ENCODE measurements at places on chromosomes 13 and 19.

GRCh38 chr19:54430306-54431254, 15.3 kb downstream of the TTYH1 start:
- DNase-seq, result no peak

GRCh38 chr19:5078666-5079065, 109.8 kb downstream of the KDM4B start:
- DNase-seq, result no peak

DNA sequence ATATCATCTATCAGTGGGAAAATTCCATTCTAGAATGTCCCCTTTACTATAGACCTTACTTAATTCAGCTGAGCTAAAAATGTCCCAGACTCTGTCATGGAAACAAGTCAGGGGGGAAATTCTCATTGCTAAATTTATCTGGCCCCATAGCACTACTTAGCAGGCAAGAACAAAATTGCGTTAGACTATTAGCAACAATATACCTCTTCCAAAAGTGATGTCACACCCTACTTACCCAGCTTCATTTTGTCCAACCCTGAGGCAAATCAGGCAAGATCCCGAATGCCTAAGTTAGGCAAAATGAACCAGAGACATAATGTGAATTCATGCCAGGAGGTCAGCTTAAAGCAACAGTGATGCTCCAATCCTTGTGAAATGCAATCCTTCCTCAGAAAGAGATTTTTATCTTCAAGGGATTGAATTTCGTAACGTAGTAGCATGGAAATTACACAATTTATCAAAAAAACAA, 93.7 kb downstream of the FRY start:
- peak; percentile 46 for DNase-seq

DNA sequence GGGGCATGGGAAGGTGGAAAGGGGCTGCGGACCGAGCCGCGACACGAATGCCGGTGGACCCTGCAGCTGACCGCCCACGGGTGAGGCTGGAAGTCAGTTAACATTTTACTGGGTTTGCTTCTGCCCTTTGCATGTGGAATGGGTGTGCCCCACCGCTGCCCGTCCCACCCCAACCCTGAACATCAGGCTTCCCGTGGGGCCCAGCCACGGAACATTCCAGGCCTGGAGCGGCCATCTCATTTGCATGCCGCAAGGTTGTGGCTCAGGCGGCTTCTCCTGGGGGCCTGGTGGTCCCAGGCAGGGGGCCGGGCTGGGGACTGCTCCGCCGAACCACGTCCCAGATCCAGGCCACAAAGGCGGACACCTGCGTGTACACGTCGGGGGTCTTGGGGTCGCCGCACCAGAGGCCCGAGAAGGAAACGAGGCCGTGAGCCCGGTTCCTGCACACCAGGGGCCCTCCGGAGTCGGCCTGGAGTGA, 9.3 kb downstream of the FSTL3 start:
- no peak for DNase-seq

DNA sequence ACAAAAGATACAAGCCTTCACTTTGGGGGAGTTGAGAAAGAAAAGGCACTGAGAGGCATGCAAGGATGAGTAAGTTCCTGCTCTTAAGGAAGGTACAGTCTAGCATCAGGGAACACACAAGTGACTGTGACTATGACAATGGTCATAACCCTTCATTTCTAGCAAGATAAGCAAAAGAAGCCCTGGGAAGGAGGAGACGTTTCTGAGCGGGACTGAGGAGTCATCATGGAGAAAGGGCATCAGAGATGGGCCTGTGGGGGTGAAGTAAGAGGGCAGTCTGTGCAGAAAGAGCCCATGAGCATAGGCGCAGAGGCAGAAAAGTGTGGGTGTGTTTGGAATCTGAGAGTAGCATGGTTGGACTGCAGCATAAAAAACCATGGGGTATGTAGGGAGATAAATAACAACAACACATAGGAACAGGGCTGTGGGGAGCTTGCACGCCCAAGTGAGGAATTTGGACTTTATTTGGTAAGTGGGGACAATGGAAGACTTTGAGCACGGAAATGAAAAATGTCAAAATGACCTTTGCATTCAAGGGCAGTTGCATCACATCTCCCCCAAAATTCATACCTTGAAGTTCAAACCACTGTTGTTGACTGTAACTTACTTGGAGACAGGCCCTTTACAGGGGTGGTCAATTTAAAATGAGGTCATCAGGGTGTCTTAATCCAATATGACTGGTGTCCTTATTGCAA, 86.7 kb downstream of the MBNL2 start:
- no peak for DNase-seq

- DNase-seq, result peak; percentile 90
These were observed at the start of gene IZUMO1 for GRCh38 chr19:48746738-48747575. Gene IZUMO1 (minus strand): TSS chr19:48746909. CDS start chr19:48745859, 1,050 bp downstream.

DNA sequence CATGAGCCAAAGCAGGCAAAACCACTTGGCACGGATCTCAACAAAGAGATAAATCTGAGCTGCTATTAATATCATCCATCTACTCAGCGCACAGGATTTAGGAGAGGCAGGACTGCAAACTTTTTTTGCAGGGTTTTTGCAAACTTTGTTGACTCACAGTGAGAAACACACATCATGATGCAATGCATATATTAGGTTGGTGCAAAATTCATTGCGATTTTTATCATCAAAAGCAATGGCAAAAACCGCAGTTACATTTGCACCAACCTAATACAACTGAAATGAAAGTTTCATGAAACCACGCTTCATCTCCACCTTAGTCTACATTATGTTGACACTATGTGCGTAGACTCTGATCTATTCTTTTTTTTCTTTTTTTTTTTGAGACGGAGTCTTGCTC, 4.5 kb upstream of the NOVA2 start:
- no peak for DNase-seq

DNA sequence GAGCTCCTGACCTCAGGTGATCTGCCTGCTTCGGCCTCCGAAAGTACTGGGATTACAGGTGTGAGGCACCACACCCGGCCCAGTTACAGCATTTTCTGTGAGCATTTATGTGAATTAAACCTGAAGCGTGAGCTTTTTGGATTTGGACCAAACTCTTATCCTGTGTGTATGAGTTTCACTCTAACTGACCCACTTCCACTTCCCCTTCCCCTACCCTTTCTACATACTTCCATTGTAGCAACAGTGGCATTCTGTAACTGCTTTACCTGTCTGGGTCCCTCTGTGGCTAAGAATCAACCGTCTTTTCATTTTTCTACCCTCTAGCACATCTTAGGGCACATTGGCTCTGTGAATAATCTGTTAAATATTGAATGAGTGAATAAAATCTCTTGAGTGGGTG, 16.2 kb downstream of the FRY start:
- no peak for DNase-seq

DNA sequence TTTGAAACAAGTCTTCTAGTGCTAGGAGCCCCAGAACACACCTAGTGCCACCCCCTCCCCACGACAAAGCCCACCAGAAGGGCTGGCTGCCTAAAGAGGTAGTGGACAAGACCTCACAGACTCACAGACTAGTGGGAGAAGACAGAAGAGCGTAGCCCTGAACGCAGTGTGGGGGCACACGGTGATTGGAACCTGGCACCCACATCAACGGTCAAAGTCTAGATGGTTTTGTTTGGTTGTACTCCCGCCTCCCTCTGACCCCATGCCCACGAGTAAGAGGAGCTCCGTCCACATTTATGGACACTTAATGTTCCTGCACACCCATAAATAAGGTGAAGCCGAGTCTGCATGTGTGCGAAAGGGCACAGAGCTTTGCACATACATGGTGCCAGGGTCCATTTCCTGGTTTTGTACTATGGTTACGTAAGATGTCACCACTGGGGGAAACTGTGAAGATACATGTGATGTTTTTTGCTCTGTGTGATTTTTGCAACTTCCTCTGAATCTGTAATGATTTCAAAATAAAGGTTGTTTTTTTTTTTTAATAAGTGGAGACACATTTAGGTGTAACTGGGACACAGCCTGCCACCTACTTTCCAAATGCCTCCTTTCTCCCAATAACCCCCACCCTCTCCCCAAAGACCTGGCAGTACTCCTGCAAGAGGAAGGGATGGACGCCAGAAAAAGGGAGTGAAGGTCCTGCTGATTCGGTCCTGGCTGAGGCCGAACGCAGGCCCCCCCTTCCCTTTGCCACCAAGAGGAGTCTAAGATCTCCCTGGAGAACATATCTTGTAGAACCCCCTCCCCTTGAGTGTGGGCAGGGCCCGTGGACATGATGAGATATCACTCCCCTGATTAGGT, 72.8 kb downstream of the GNG7 start:
- DNase-seq, result no peak

- no peak for DNase-seq
These were observed 6.5 kb upstream of the KCTD4 start for GRCh38 chr13:45207319-45207718.

- no peak for DNase-seq
These were observed 4.4 kb downstream of the ZIC2 start for GRCh38 chr13:99985886-99986527.

DNA sequence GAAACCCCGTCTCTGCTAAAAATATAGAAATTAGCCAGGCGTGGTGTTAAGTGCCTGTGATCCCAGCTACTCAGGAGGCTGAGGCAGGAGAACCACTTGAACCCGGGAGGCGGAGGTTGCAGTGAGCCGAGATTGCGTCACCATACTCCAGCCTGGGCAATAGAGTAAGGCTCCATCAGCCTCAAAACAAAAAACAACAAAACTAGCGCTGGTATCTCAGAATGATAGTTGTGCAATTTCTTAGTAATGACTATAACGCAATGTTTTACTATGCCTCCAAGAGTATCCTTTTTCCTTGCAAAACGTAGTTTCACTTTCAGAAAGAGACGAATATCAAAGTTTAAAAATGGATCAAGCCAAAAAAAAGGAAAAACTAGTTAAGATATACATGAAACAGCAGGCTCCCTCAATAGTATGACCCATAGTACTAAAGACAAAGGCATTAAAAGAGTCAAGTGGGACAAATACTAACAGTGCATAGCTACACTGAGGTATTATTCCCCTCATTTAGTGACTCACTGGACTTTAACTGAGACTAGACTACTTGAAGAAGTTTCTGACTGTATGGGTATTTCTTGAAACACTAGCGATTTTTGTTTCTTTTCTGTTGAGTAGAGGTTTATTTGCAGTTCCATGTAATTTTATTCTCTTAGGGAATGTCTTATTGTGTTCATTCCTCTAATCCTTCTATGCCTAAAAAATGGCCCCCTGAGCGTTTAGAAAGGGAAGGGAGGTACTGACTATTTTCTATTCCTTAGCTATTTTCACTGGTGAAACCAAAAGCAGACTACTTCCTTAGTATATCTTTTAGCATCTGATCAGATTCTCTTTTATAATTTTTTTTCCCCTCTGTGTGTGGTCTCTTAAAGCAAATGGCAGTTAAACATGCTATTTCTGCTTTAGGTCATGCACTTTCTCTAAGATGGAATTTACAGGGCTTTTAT, 10.4 kb upstream of the ITM2B start:
- DNase-seq, result no peak

- peak; percentile 95 for DNase-seq
These were observed 22.0 kb downstream of the ITGBL1 start for GRCh38 chr13:101474419-101474957.

GRCh38 chr19:4664642-4665041, 5.5 kb downstream of the MYDGF start:
- DNase-seq, result no peak

GRCh38 chr13:60164234-60164889, 634 bp upstream of the DIAPH3 start:
- peak; percentile 20 for DNase-seq

GRCh38 chr13:99756281-99756680, 215.3 kb downstream of the ZIC5 start:
- DNase-seq, result no peak

GRCh38 chr13:58056426-58056825, 424.9 kb downstream of the PCDH17 start:
- no peak for DNase-seq
